ENCODE measurements at places on chromosomes 16 and 17.

- no peak for DNase-seq
These were observed 114.7 kb downstream of the NOG start for GRCh38 chr17:56708220-56708558.

DNA sequence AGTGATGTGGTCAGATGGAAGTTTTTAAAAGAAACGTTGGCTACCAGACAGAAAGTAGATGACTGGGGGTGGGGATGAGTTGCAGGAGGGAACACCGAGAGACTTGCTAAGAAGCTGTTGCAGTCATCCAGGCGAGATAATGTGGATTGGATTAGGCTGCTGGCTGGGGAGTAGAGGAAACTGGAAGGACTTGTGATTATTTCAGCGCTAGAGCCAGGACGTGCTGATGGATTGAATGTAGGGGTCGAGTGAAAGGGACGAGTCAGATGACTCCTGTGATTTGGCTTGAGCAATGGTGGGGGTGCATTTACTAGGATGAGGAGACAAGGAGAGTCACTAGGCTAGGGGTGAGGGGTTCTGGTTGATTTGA lies 88.5 kb downstream of the CLEC16A start:
- no peak for DNase-seq

DNA sequence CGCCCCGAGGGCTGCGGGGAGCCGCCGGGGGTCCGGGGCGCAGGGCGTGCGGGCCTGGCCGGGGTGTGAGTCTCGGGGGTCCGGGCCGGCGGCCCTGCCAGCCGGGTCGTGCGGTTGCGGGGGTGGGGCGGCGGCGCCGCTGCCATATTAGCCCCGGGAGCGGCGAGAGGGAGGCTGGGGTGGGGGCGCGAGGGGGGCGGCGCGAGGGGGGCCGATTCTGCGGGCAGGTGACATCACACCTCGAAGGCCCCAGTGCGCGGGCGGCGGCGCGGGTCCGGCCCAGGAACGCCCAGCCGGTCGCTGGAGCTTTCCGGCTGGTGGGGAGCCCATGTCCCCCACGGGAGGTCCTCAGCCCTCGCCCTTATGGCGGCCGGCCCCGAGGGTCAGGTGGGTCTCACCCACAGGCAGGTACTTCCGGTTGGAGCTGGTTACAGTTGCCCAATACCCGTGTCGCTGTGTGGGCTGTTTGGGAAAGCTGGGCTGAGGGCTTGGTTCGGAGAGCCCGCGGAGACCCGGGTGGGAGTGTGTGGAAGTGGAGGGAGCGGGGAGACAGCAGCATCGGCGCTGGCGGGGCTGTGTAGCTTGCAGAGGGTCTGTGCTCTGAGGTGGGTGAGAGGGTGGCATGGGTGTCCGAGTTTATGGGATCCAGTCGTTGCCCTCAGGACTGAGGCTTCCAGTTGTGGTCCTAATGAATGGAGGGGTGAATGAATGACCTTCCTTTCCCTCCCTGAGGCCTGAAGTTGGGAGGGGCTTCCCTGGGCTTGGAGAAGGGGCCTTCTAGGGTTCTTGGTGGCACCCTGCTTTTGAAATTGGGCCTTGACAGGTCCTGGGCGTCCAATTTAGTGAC lies 804 bp downstream of the ATP6V0C start:
- peak; percentile 11 for DNase-seq

DNA sequence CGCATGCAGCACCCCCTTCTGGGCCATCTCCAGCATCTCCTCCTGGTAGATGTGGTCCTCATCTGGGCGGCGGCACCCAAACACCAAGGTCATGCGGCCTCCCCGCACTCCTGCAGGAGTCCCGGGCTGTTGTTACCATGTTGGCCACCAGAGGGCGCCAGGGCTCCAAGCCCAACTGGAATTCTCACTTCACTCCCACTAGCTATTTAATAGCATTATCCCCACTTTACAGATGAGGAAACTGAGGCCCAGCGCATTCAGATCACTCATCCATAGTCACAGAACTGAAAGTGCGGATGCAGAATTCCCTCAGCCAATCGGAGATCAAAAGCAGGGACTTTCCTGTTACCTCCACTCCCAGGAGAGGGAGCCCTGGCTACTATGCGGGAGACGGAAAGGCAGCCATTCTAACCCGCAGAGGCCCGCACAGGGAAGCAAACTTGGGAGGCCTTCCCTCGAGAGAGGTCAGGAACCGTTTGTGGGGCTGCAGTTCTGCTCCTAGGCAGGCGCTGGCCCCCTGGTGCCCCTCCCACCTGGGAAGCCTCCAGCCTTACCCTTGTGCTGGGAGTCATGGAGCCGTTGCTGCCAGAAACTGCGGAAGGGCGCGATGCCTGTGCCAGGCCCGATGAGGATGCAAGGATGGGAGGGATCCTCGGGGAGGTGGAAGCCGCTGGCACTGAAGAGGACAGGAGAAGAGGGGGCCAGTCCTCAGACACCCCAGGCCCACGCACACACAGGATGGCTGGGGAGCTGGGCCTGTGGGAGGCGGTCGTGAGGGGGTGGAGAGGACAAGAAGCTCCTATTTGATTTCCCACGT lies 40.1 kb downstream of the NOS2 start:
- DNase-seq = peak; percentile 36

DNA sequence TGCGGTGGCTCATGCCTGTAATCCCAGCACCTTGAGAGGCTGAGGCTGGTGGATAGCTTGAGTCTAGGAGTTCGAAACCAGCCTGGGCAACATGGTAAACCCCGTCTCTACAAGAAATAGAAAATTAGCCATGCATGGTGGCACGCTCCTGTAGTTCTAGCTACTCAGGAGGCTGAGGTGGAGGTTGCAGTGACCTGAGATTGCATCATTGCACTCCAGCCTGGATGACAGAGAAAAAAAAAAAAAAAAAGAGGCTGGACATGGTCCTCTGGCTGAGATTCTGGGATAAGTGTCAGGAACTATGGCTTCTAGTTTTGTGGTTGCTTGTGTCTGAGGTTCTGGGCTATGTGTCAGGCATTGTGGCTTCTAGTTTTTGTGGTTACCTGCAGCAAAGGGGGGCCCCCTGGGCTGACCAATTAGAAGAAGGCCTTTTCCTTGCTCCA lies 7.0 kb downstream of the KSR1 start:
- no peak for DNase-seq

DNA sequence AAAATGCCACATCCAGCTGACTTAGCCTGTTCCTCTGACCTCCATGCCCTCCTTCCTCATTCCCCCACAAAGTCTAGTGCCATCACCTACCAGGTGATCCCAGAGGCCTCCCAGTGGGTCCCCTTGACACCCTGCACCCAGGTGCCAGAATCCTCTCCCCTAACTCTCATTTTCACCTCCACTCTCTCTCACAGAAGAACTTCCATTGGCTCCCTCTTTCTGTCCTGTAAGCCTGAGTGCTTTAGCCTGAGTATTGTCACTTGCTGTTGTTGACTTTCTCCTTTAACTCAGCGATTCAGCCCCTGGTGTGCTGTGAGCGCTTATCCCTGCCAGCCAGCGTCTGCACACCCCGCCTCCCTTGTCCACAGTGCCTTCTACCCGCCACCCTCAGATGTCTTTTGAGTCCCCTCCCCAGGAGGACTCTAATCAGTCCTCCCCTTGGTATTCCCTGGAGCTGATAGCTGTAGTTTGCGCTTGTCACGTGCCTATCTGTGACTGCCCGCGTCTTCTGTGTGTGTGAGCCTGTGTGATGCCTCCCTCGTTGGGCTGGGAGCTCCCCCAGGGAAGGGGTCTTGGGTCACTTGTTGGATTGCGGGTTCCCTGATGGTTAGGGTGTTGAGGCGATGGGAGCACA lies 31.9 kb downstream of the ARHGAP23 start:
- DNase-seq = no peak

DNA sequence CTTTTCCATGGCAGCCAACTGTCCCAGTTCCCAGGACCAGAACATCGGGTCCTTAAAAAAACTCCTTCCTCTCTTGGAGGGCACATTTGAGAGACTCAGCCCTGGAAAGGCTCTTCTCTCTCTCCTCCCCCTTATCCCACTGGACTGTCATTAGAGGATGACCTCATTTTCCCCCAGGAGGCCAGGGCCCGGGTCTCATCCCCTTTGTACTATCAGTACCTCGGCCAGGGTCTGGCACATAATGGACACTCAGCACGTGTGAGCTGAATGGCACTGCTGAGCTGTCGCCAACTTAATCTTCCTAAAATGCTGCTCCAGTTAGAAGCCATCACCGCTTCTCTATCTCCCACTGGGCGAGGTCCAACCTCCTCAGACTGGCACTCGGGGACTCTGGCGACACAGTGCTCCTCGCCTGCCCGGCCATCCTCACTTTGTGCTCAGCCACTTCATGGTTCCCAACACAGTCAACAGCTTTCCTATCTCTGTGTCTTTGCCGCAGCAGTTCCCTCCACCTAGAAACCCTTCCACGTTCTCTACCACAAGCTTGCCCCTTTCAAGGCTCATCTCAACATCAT lies 3.6 kb upstream of the RHBDL3 start:
- no peak for DNase-seq

GRCh38 chr16:83051451-83051850 lies 424.7 kb downstream of the CDH13 start:
- no peak for DNase-seq

GRCh38 chr17:6547336-6547735 lies 9.0 kb downstream of the PITPNM3 start:
- no peak for DNase-seq

- no peak for DNase-seq
These were observed 114.0 kb downstream of the SPECC1 start for GRCh38 chr17:20123209-20123608.

DNA sequence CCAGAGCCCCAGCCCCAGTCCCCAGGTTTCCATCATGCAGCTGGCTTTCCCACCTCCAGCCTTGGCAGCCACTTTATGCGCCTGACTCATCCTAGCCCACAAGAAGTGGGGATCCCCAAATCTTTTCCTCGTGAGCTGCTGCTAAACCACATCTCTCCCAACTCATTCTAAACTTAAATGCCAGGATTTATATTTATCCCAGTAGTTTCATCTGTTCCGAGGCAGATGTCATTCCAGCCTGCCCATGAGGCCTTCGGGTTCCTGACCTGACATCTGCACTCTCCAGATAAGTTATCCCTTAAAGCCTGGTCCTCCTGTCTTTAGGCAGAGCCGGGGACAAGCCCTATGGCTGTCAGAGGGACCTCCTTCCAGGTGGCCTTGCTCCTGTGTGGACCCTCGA lies 16.6 kb downstream of the PLXDC1 start:
- no peak for DNase-seq

DNA sequence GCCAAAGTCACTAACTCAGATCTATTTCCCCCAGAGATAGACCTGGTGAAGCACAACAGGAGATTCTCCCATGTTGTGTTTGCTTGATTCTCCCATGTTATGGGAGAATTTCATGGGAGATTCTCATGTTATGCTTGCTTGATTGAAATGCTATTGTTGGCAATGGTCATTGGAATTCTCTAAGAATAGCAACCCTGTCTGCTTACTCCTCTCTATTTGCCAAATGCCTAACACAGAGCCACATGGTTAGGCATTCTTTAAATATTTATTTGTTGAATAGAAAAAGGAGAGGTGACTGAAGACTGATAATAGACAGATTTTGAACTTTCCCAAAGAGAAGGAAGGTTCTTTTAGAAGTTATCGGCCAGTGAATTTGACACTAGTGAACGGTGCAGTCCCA lies 111.5 kb upstream of the MPHOSPH6 start:
- no peak for DNase-seq

DNA sequence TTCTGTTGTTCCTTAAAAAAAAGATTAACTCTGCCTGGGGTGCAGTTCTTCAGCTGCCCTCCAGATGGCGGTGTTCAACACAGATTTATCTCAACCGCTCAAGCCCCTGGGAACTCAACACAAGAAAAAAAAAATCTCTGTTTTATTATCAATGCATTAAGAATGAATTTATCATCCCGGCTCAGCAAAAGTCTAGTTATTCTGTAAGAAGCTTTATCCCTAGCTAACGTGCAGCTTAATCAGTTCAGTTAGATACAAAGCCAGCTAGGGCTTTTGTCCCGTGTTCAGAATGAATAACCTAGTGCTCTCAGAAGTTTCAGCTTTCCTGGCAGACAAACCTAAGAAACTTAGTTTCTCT lies 475.9 kb upstream of the CCL2 start:
- peak; percentile 66 for DNase-seq

GRCh38 chr17:82103553-82104451 lies 5.8 kb upstream of the FASN start:
- no peak for DNase-seq

- no peak for DNase-seq
These were observed 12.3 kb upstream of the NLRC3 start for GRCh38 chr16:3589441-3589921.

DNA sequence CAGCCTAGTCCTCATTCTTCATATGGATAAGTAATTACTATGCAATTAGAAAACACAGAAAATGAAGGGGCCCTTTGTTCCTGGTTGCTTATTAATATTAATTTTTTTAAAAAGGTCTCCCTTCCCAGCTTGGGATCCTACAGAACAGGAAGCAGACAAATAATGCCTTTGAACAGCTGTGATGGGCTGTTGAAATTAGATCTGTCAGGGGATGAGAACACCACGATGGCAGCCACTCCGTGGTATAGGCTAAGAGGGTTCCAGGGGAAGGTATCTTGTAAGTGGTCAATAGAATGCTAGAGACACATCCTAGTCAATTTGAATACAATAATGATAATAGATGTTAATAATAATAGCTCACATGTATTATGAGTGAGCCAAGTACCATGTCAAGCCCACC lies 83.1 kb downstream of the CCDC182 start:
- DNase-seq = no peak

GRCh38 chr16:72995151-72995881 lies 52.6 kb downstream of the ZFHX3 start:
- no peak for DNase-seq

DNA sequence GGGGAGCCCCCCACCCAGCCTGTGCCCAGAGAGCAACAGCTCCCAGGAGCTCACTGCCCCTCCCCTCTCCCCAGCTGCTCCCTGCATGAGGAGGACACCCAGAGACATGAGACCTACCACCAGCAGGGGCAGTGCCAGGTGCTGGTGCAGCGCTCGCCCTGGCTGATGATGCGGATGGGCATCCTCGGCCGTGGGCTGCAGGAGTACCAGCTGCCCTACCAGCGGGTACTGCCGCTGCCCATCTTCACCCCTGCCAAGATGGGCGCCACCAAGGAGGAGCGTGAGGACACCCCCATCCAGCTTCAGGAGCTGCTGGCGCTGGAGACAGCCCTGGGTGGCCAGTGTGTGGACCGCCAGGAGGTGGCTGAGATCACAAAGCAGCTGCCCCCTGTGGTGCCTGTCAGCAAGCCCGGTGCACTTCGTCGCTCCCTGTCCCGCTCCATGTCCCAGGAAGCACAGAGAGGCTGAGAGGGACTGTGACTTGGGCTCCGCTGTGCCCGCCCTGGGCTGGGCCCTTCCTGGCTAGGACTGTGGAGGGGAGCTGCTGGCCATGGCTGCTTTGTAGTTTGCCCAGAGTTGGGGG lies 584 bp downstream of the TCAP start:
- DNase-seq = peak; percentile 34

- DNase-seq = no peak
These were observed 117.4 kb downstream of the PHKB start for GRCh38 chr16:47578573-47578972.

Measured in SW480 (cell line).